Brain pericyte (primary cell): ENCODE measurements at places on chromosomes 5 and 9.

DNA sequence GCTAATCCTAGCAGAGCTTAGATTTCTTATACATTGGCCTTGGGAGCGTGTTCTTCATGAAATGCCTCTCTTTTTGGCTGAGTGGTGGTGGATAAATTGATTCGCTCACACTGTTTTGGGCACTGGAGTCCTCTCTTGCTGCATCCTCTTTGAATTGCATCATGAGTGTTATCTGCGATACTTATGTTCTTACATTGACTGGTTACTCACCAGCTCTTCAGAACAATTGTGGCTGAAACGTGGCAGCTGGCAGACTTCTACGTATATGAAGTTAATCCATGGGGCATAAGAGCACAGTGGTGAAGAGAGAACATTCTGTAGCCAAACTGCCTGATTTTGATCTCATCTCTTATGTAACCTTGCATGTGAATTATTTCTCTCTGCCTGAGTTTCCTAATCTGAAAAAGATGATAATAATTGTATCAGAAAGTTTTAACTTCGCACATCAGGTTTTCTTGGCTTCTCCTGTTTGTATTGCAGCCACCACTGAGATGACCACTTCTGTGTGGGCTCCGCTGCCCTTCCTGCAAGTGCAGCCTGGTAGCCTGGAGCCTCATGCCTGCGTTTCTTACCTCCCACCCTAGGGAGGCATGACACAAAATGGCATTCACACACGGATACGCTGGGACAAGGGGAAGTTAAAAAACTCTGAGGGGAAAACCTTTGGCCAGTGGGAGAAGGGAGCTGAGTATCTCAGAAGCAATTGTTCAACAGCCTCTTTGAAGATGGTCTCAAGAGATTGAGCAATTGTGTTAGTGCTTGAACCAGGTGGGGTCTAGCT, 295.2 kb downstream of the ARHGAP26 start:
- no peak for DNase-seq

GRCh38 chr9:92438900-92439526, 14.7 kb upstream of the OMD start:
- DNase-seq, result no peak

DNA sequence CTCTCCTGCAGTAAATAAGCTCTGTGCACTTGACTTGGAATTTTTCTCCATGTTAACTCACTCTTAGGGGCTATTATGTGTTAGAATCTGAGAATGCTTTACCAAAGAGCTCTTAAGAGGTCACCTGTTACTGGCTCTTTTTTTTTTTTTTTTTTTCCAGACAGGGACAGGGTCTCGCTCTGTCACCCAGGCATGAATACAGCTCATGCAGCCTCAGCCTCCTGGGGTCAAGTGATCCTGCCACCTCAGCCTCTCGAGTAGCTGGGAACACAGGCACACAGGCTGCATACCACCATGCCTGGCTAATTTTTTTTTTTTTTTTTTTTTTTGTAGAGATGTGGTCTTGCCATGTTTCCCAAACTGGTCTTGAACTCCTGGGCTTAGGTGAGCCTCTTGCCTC, 22.1 kb downstream of the HMGXB3 start:
- DNase-seq, result no peak

DNA sequence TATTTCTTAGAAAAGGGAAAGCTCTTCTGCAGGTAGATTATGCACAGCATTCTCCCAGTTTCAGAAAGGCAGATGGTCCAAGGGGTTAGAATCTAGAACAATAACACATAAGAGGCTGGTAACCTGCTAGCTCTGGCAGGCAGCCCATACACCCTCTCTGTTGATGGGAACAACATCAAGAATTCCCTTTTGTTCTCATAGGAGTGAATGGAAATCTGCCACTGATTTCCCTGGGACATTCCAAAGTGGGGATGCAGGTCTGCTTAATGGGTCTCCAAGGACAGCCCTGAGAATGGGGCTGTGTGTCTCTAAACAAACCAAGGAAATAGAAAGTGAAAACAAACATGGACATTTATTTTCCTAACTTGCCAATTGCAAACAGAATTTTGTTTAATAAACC, 456.8 kb downstream of the EBF1 start:
- DNase-seq, result no peak

DNA sequence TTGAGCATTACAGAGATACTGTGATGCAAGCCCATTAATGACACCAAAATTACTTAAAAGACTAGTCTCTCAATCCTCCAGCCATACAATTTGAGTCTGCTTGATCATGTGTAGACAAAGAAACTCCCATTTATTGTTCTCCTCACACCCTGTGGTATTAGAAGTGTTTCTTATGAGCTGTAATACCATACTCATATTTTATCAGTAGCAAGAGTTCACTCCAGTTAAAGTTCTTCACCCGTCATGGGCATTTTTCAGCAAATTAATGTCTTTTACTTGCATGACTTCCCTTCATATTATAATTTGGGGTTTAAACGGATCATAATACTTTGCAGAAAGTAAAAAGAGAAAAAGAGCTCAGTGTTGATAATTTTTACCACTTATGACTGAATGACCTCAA, 242.9 kb downstream of the BNC2 start:
- DNase-seq, result no peak

DNA sequence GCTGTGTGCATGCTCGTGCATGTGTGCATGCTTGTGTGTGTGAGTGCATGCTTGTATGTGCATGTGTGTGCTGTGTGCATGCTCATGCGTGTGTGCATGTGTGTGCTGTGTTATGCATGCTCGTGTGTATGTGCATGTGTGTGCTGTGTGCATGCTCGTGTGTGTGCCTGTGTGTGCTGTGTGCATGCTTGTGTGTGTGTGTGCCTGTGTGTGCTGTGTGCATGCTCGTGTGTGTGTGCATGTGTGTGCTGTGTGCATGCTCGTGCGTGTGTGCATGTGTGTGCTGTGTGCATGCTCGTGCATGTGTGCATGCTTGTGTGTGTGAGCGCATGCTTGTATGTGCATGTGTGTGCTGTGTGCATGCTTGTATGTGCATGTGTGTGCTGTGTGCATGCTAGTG, 30.3 kb upstream of the SH3PXD2B start:
- no peak for DNase-seq

DNA sequence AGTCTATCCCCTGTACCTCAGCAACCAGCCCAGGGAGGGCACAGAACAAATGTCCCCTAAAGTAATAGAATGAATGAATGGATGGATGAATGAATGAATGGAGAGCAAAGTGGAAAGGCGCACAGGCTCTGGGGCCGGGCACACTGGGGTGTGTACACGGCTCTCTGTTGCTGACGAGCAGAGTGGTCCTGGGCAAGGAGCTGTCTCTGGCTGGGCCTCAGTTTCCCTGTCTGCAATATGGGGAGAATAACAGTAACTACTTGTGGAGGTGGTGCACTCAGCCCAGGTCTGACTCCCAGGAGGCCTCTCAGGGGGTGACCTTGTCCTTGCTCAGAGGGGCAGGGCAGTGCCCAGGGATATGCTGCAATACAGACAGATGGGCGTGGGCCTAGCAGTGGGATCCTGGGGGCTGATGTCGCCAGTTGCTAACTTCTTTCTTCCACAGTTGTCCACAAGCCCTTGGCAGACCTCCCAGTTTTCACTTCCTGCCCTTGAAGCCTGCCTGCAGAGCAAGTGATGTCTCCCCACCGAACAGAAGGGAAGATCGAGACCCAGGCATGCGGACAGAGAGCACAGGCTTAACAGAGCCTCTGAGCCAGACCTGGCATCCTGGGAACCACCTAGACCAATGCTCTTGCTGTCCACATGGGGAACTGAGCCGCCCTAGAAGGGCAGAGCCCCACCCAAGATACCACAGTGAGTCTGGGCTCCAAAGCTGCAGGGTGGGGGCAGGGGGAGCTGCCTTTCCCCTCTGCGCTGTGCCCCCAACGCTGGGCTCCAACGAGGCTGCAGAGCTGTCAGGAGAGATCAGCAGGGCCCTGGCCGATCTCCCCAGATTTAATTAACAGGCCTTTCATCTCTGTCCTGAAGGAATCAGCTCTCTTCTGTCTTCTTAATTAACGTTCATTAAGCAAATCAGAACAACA, 13.6 kb upstream of the LAMC3 start:
- no peak for DNase-seq

DNA sequence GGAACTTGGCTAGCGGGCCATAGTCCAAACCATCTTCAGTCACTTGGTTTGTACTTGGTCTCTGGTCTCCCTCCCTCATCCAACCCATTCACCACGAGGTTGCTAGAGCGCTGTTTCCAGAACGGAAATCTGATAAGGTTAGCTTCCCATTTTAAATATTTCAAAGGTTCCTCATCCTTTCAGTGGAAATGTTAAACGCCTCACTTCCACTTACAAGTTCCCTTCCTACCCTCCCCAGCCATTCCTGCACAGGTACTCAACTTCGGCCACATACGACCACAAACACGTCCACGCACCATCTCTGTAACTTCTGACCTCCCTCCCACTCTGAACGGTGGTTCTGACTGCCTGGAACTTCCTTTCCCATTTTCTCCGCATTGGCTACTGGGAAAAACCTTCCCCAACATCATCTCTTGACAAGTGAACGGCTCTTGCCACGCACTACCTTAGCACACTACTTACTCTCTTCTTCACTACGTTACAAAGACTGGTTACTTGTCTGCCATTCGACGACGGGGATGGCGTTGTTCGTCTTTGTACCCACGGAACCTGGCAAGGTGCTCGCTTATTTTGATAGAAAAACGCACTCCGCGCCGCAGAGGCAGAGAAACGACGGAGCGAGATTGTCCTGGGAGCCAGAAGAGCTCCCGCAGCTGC, 629 bp downstream of the CCNH start:
- no peak for DNase-seq

DNA sequence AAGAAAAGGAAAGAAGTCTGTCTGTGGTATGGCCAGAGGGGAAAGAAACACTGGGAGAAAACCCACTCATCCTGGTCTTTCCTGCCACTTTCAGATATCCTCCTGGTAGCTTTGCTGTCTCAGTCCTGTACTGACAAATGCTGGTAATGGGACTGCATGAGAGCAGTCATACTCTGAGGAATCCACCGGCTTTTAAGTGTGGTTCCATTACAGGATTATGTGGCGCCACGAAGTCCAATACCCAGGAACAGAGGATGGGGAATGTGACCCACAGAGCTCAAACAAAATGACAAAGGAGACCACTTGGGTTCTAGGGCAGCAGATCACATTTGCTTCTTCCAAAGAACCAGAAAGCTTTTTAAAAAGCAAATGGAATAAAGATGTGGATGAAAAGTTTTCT, 26.3 kb upstream of the FBP1 start:
- DNase-seq, result no peak

- no peak for DNase-seq
Observed at GRCh38 chr5:66814146-66814991, 218.2 kb downstream of the MAST4 start.

DNA sequence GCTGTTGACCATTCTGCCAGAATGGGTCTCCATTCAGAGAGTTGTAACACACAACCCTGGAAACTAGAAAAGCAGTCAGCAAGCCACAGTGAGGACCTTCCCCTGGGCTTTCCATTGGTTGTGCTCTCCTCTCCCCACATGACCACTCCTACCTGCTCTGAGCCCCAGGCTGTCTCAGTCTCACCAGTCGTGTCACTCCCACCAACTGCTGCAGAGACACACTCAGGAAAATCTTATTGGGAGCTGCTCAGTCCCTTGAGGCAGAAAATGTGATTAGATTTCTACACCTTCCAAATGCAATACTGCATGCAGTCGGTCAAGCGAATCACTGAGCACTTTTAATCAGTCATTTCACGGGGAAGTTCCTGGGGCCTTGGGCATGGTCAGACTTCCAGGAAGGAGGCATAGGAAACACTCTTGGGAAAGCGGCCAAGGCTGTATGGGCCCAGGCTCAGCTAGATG, 284.2 kb upstream of the NMUR2 start:
- no peak for DNase-seq

- DNase-seq, result no peak
Observed at GRCh38 chr9:23041466-23041865, 594.8 kb downstream of the DMRTA1 start.

GRCh38 chr9:95826183-95826838, 49.2 kb upstream of the ERCC6L2 start:
- no peak for DNase-seq

GRCh38 chr9:98117984-98118639, 910 bp downstream of the TRIM14 start:
- no peak for DNase-seq

- DNase-seq, result no peak
Observed at GRCh38 chr9:115191667-115192066, 73.7 kb upstream of the TNC start.

- DNase-seq, result no peak
Observed at GRCh38 chr5:19264821-19265220, 723.2 kb downstream of the CDH18 start.

DNA sequence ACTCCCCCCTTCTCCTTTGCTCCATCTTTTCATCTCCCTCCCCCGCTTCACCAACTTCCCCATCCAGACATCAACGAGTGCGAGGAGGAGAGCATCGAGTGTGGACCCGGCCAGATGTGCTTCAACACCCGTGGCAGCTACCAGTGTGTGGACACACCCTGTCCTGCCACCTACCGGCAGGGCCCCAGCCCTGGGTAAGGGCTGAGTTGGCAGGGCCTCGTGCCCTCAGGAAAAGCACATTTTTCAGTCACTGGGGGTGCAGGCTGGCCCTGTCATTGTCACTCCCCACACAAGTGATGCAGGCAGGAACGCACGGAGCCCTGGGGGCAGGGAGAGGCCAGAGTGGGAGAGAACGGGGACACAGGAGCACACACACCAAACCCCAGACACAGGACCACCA, 12.4 kb upstream of the ASS1 start:
- no peak for DNase-seq

DNA sequence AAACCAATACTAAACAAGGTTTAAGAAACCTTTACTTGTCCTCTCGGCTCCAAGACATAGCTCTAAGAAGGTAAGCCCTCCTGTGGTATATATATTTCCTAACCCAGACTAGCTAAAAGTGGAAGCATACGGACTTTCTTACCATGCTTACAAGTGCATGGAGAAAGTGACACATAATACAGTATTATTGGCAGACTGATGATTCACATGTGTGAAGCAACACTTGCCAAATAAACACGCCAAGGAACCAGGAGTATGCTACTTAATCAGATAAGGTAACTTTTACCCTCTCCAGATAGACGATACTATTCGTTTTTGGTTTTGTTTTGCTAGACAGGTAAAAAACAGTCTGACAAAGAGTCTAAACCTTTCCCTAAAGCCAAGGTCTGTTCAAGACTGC, 264.1 kb downstream of the MLLT3 start:
- DNase-seq, result no peak

DNA sequence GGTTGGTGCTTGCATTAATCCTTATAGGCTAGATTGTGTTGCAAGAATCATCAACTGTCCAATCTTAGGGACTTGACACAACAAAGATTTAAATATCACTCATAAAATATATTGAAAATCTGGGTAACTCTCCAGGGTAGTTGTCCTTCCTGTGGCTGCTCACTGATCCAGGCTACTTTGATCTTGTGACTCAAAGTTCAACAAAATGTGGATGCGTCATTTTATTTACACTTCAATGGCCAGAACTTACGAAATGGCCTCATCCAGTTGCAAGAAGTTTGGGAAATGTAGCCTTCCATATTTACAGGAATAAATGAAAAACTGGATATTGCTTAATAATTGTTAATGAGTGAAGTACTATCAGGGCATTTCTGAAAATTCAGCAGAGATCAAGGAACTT, 235.5 kb upstream of the ACTBL2 start:
- DNase-seq, result no peak

GRCh38 chr9:87973122-87973521, 1.2 kb downstream of the CDK20 start:
- no peak for DNase-seq

- no peak for DNase-seq
Observed at GRCh38 chr9:133470988-133471387, 7.9 kb downstream of the SLC2A6 start.
